ENCODE measurements at places on chromosomes 1 and 21.

DNA sequence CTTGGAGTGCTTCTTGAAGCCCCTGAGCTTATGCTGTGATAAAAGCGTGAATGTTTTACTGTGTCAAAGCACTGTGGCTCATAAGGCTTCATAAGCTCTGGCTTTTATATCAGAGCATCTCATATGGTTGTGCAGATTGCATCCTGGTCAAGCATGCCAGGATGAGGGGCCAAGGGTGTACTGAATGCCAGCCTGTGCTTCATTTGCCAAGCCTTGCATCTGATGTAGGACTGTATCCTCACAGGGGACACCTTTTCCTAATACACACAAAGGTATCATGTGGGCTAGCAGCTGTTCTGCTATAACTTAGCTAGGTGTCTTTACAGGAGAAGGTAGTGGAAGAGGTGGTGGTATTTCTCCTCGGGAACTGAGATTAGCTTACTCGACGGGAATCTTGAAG lies 134.7 kb downstream of the ST6GALNAC3 start:
- DNase-seq = no peak

DNA sequence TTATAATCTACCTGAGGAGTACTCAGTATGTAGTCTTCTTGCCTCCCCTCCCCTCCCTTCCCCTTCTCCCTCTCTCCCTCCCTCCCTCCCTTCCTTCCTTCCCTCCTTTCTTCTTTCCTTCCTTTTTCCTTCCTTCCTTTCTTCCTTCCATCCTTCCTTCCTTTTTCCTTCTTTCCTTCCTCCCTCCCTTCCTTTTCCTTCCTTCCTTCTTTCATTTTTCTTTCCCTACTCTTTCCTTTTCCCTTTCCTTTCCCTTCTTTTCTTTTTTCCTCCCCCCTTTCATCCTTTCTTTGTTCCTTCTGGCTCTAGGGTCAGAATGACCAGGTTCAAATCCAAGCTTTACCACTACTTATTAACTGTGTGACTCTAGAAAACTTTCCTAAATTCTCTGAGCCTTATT lies 48.5 kb upstream of the HAO2 start:
- DNase-seq = no peak

DNA sequence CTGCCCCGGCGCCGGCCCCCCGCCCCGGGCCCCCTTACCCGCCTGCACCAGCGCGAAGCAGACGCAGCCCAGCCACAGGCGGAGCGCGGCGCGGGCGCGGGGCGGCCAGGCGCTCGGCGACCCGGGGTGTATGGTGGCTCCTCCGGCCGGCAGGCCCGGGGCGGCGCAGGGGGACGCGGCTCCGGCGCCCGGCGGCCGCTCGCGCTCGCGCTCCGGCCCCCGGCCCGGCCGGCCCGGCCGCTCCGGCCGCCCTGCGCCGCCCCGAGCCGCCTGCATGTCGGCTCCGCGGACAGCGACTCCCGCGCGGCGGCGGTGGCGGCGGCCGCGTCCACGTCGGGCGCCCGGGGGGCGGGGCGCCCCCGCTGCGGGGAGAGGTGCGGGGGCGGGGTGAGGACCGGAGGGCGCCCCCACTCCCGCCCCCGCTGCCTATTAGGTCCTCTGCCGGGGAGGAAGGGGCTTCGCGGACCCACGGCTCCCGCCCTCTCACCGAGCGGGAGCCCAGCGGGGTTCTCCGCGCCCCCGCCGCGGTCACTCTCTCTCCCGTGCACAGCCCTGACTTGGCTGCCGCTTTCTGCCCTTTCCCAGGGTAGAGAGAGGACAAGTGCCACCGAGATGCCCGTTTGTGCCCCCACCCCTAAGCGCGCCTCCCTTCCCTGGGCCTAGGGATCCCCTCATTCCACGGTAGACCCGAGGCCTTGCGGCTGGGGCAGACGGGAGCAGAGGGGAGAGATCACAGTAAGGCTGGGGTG lies at the start of gene FNDC5:
TSS of gene FNDC5 (minus strand) at position 298 of the 749 bp plus-strand sequence.
- no peak for DNase-seq

DNA sequence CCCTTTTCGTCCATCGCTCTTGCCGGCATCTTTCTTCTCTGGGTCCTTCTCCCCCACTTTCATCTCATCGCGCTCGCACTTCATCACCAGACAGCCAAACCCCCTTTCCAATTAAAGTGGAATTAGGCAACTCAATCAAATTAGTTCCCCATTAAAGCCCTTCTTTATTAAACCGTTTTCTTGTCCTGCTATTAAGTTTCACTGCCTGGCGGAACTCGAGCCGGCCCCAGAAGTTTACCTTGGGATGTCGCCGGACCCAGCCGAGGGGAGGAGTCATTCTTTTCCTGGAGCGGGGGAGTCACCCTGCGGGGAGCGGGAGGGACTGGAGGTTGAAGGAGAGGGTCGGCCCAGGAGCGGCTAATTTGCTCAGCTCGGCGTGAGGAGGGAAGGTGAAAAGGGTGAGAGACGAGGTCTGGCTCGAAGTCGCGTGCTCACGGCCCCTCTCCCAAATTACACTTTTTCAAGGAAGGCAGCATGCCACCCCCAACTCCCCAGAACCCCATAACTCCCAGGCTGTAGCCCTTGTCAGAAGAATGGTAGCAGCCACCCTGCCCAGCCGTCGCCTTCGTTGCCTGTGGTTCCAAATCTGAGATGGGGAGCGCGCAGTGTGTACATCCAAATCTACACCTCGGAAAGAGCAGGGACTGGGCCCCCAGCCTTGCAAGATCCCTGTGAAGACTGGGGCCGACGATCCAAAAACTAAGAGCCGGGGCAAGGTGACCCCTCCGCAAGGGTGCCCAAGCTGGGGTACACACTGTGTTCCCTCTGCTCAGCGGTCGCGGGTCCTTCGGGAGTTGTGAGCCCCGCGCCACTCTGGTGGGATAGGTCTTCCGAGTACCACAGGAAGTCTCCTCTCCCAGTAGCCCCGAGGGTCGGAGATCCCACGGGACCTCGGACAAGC lies 6.4 kb downstream of the DMRTA2 start:
- no peak for DNase-seq

- no peak for DNase-seq
Observed at GRCh38 chr1:44523593-44524591, 118.8 kb downstream of the RNF220 start.

GRCh38 chr1:27430903-27431600 lies 38.6 kb downstream of the GPR3 start:
- no peak for DNase-seq

DNA sequence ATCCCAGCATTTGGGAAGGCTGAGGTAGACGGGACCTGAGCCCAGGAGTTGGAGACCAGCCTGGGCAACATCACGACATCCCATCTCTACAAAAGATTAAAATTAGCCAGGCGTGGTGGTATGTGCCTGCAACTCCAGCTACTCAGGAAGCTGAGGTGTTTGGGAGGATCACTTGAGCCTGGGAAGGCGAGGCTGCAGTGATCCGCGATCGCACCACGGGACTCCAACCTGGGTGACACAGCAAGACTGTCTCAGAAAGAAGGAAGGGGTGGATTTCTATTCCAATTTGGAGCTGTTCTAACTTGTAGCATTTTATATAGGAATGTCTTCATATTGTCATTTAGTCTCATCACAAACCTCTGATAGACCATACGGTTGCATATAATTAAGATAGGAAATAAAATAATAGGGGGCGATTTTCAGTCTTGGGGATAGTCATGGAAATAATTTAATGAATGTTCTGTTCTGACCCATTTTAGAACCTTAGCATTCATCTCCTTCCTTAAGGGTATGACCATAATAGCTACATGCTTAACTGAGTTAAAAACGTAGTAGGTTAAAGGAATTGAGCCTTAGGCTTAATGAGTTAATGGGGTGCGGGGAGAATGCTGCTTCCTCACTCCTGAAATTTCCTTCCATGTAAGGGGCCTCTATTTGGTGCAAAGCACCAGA lies 93.1 kb downstream of the ADCY10 start:
- no peak for DNase-seq

GRCh38 chr1:8092657-8093056 lies 66.5 kb upstream of the ERRFI1 start:
- no peak for DNase-seq

All from NCI-H460 (cell line).